ENCODE measurements at places on chromosomes 5 and 9.

DNA sequence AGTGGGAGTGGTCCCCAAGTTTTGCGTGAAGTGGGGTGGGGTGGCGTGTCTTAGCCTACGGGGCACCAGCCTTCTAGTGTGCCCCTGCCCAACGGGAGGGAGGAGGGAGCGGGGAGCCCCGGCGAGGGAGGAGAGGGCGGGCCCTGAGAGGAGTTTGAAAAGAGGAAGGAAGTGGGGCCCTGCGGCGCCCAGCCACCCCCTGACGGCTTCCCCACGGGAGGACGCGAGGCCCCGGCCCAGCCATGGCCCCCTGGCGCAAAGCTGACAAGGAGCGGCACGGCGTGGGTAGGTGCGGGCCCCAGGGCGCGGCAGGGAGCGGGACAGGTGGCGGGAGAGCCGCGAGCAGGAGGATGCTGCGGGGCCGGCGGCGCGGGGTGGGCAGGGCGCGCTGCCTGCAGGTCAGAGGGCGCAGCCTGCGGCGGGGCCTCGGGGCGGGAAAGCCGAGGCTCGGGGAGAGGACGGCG lies at the start of gene DOCK2:
DOCK2 (plus strand) TSS at position 191 of the 464 bp plus-strand sequence; CDS start at position 243, 52 bp downstream.
- DNase-seq = peak; percentile 25

GRCh38 chr9:126417684-126418083 lies 91.1 kb downstream of the MVB12B start:
- DNase-seq = no peak

DNA sequence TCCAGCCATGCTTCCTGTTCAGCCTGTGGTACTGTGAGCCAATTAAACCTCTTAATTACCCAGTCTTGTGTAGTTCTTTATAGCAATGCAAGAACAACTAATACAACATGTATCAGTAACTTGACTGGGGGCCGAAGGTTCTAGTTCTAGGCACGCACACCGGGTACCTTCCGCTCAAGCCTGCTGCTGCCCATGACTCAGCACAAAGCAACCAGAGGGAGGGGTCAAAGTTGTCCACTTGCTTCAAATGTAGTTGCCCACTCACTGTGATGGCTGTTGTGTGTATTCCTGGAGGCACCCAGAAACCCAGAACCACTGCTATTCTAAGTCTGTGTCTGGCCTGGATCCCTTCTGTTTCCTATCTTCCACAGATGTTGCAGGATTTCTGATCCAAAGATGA lies 222.6 kb downstream of the FRMD3 start:
- DNase-seq = no peak

DNA sequence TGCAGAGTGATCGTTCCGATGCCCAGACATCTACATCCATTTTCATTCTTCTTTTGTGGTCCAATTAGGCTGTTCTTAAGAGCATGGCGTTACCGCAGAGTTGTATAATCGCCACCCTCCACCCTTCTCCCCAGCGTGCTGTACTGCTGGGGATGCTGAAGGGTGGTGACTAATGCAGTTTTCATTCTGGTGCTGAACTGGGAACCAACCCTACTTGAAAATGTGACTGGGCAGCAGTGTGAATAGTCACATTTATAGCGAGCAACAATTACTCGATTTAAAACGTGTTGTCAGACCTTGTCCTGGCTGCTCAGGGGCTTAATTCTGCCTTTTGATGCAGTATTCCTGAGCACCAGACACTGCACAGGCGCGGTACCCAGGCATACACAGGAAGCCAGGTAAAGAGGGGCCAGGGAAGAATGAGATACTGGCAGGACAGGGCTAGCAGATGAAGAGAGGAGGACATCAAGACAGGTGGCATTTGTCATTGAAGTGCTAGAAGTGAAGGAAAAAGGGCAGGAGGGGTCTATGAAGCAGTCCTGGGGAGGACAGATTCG lies 719 bp upstream of the ISCA1 start:
- DNase-seq = no peak

DNA sequence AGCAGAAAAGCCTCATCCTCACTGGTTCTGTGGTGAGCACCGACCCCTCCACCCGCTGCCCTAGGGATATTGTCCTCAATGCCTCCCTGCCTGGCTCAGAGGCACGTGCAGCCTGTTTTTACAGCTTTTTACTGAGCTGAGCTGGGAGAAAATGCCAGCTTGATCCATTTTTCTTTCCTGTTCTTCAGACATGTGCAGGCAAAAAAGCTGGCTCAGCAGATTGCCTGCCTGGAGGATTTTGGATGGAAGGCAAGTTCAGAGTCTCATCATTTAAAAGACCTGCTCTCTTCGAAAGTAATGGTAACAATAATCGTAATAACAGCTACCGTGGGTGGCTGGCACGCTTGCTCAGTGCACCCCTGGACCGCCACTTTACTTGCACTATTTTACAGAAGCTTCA lies 135.0 kb upstream of the SMIM23 start:
- DNase-seq = no peak

- DNase-seq = no peak
Measured at GRCh38 chr9:97768746-97769145, 71.6 kb upstream of the XPA start.

GRCh38 chr5:149314571-149315111 lies 30.7 kb upstream of the GRPEL2 start:
- DNase-seq = no peak

DNA sequence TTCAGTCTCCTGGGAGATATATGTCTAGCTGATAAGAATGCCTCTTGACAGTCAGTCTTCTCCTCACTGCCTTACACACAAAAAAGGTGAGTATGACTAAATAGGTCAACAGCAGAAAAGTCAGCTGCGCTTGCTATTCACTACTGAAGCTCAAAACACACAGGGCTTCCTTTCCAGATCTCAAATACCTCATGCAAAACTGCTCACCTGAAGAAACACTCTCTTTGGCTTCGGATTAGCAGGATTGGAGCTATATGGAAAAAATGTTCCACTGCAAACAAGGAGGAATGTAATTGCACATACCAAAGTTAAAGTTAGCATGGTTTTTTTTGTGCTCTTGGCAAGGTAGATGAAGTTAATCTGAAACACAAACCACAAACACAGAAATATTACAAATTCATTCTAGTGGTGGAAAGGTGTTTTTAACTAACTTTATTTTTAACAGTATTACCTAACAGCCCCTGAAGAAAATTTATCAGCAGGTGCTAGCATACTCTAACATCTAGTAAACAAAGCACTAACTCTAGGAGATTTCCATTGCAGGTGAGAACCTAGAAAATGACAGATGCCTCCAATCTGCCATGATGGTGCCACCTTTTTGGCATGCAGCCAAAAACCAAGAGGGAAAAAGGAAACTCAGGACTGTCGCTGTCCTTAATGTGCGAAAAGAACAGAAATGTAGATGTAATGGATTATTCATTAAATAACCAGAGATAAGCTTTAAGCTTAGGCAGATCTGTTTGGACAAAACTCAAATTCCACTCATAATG lies 31.8 kb downstream of the ERMP1 start:
- DNase-seq = no peak

- no peak for DNase-seq
Measured at GRCh38 chr5:170985486-170985885, 123.7 kb downstream of the RANBP17 start.

DNA sequence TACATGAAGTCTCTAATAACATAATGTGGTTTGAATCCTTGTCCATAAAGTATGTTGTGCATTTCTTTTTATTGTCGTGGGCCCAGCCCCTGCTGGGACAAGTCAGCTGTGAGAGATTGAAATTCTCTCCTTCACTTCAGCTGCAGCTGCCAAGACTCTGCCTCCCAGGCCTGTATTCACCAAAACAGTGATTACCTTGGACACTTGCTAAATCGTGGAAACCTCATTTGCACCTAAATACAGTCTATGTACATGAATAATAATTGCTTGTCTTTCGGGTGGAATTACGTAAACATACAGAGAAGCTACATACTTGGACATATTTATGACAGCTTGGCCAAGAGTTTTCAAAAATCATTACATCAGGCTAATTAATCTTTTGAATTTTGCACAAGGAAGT lies 898.5 kb upstream of the SEMA6A start:
- no peak for DNase-seq
